ENCODE measurements at places on chromosomes 2 and 18.

- DNase-seq = no peak
Observed at GRCh38 chr2:109172556-109173105, 43.6 kb downstream of the SH3RF3 start.

GRCh38 chr2:164840458-164840929, 1.1 kb downstream of the COBLL1 start:
- DNase-seq = no peak

DNA sequence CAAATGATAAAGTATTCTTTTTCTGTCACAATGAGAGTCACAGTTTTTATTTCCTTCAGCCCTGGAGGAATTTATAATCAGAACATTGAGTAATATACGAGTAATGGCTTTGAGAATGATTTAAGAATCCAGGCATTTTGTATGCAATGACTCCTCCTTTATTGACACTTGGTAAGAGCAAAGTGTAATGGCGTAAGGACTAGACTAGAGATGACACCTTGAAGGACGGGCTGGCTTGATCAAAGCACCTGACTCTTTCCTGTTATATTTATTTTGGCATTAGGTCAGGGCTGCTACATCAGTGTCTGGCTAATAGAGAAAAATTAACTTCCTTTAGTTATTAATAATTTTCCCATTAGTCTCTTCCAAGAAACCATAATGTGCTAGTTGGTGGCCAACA, 482.4 kb upstream of the GCFC2 start:
- DNase-seq = no peak

- DNase-seq = no peak
Observed at GRCh38 chr2:108288534-108289106, at the start of gene SULT1C2. TSS of gene SULT1C2 (plus strand) at chr2:108288895. CDS start at chr2:108293668, 4,773 bp downstream.

DNA sequence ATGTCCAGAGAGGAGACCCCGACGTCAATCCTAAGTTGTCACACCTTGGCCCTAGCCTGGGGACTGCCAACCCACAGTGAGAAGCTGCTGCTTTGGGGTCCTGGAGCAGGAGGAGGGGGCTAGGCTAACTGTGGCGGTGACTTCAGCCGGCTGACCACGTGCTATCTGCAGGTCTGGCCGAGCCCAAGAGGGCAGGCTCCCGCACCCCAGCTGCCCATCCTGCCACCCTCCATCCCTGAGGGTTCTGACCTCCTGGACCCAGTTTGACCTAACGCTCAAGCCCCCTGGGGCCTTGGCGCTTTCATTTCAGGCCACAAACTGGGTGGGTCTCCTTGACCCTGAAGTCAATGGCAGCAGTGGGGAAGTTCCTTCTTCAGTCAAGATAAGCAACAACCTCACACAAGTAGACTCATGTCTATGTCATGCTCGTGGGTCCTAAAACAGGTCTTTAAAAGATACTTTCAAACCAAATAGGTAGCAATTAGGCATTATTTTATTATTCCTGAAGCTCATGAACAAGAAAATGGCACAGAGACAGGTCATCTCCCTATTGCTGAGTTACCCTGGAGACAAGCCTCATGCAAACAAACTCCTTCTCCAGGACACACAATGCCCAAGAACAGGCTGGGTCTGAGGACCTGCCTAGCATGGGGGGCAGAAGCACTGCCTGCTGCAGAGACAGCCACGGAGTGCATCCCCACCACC, 2.3 kb downstream of the HES6 start:
- no peak for DNase-seq

Measured in CD14-positive monocyte (primary cell).